ENCODE measurements at places on chromosomes 5 and 9.

DNA sequence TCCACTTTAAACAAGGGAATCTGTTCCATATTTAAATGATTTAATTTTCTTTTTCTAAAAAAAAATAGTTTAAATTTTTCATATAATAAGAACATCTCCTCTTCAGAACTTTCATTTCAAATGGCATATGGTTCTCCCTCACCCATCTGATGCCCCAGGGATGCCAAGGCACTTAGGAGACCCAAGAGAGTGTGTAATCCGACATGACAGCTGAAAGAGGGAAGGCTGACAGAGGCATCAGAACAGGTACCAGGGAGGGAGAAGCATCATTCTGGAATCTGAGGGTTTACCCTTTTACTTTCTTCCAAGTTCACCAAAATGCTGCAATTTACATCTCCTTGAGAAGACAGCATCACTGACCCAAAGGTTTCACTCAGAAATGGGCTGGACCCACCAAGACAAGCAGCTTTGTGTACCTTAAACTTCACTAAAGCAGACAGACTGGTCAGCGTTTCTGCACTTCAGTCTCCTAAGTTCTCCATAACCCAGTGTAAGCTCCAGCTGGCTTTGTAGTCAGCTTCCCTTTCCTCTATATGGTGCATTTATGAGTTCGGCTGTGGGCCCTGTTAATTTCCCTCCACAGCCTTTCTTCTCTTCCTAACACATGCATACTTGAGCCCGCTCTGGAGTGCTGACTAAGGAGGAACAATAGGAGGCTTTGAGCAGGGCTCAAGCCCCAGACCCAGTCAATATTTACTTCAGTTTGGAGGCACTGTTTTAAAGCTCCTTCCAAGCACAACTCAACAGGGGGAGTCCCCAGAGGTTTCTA, 17.7 kb downstream of the EFNA5 start:
- no peak for DNase-seq

DNA sequence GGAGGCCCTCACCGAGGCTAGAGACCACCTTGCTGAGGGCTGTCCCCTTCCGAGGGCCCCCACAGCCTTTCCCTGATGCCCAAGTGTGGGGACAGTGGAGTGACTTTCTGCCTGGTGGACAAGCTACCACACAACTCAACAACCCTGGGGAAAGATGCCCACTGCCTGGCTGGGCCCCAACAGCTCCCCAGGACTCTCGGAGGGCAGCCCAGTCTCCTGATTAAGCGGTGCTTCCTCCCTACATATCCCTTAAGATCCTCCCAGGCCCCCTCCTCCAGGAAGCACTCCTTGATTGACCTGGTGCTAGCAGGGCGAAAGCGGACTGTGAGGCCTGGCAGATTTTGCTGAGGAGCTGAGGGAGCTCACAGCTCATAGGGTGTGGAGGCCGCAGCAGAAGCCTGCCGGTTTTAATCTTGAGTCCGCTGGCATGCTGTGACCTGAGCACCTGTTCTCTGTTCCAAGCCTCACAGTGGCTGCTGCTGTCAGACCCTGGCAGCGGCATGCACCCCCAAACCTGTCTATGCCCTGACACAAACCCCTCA, 2.2 kb downstream of the NSMF start:
- DNase-seq = no peak

DNA sequence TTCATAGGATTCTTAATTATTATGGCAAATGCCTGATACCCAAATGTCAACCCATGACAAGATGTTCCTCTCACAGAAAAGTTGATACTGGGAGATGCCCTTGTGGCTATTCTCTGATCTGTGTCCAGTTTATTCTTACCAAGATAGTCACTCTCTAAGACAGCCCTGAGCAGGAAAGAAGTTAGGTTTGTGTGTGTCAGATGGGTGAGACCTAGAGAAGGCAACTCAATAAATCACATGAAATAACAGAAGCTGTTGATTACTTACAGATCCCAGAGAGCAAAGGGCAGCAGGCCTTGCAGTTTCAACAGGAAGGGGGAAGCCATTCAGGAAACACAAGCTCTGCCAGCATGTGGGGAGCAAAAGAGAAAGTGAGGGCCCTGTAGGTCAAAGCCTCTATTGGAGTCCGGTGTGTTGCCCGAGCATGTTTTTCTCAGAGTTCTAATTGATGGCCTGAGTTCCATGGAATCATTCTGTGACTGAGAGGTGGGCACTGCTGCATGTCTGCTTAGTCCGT, 1193.7 kb upstream of the CDH18 start:
- no peak for DNase-seq

GRCh38 chr9:116096853-116097252, 56.7 kb upstream of the PAPPA start:
- no peak for DNase-seq

- DNase-seq = no peak
Observed at GRCh38 chr5:77181596-77182304, 28.7 kb upstream of the PDE8B start.

DNA sequence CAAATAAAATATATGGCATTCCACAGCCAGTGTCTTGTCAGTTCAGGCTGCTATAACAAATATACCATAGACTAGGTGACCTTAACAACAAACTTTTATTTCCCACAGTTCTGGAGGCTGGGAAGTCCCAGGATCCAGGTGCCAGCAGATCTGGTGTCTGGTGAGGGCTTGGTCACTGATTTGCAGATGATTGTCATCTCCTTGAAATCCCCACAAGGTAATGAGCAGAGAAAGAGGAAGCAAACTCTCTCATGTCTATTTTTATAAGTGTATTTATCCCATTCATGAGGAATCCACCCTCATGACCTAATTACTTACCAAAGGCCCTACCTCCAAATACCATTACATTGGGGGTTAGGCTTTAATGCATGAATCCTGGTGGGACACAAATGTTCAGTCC, 663.2 kb downstream of the TLR4 start:
- DNase-seq = no peak

DNA sequence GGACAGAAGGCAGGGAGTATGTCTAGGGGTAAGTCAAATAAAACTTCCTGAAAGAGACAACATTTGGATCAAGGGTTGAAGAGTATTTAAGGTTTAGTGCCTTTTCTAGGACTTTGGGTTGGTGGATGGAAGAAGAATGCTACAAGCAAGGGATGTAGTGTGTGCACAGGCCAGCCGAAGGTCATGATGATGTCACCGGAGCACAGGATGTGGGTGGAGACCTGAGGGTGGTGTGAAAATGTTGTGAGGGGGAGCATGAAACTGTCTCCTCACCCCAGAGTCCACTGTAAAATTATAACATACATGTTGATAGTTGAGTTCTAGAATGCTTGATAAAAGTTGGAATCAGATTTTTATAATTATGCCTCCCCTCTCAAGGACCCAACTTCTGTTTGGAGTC, 553.3 kb upstream of the SGCD start:
- DNase-seq = no peak

GRCh38 chr5:55604611-55605067, 69.9 kb upstream of the PLPP1 start:
- no peak for DNase-seq

DNA sequence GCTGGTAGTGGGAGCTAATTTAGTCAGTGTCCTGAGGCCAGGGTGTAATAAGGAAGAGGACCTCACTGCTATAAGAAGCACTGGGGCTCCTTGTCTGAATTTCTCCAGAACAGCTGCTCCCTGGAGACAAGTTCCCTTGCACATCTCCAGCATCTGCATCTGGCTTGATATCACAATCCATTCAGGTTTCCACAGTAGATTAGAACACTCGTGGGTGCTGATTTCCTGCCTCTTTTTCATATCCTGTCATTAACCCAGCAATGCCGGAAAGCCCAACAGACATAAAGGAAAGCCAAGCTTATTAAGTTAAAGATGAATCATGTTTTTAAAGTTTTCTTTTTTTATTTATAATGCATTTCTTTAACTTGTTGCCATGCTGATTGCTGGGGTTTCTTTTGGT, 232.3 kb upstream of the WWC1 start:
- DNase-seq = no peak

DNA sequence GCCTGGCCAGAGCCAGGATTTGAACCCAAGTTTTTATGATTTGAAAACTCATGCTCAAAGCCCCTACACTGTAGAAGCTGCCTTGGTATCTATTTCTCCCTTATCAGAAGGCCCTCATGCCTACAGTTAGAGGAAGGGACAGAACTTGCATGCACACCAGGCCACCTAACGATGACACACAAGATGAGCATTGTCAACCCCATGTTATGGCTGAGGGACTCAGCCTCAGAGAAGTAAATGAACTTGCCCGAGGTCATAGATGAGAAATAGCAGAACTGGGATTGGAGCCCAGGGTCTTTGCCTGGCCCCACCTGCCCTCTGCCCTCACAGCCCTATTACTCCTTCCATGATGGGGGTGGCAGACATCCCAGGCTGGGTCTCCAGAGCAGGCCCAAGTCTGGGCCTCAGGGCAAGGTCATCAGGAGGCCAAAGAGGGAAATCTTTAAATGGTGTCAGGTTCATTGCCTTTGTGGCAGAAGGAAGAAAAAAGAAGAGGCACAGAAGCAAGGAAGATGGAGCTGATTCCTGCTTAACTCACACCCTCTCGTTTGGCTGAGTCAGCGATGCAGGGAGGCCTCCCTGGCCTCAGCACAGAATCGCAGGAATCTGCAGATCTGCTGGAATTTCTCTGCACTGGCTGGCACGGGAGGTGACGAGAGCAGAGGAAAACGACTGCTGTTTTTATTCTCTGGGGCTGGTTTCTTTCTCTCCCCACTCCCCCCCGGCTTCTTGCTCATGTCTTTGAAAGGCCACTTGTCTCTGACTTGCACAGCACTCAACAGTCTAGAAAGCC, 20.6 kb upstream of the CRB2 start:
- no peak for DNase-seq

DNA sequence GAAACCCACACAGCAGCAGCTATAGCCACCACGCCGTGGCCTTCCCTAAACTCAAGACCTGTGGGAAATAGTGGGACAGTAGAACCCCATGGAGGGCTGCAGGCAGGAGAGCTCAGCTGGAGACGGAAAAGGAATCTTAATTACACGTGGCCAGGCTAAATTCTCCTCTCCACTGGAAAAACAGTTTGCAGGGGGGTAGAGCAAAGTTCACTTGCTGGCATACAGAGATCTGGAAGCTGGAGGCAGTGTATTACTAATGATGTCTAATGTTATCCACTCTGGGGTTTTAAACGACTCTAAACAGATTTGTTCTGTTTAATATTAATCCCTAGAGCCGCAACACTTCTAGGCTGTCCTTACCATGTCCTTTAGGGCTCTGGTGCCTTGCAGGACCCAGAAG, 257.1 kb downstream of the SAXO1 start:
- DNase-seq = no peak

DNA sequence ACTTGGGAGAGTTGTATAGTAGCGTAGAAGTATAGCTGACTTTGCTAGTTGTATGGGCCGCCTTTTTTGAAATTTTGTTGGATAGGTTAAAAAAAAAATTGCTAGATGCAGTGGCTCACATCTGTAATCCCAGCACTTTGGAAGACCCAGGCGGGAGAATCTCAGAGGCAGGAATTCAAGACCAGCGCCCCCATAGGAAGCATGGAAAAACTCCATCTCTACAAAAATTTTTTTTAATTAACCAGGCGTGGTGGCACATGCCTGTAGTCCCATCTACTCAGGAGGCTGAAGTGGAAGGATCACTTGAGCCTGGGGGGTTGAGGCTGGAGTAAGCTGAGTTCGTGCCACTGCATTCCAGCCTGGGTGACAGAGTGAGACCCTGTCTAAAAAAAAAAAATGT, 59.2 kb downstream of the SMC5 start:
- no peak for DNase-seq
